Transverse colon (tissue), 4 donors: ENCODE measurements at places on chromosomes 7 and 10. TPM values are rescaled to one million over a fixed set of nuclear protein-coding genes. Genes with fewer than 3 reads are reported as not detected.

DNA sequence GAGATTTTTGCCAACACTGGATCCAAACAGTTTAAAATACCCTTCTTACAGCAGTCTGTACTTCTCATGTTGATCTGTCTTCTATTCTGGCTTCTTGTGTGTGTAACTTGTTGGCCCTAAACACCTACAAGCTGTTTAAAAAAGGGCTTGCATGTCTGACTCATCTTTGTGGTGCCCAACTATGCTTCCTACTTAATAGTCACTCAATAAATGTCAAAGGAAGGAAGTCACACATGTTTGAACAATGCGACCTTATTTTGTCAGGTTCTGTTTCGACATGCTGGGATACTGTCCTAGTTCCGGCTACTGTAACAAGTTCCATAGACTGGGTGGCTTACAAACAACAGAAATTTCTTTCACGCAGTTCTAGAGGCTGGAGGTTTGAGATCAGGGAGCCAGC lies 9.4 kb upstream of the GRK5 start:
- H3K27ac ChIP-seq, result no peak overlapping the region
- H3K4me1 ChIP-seq, result no peaks in the 10 kb centered on the region
- H3K27me3 ChIP-seq, result peaks cover 4% of the 10 kb centered on the region
- H3K4me3 ChIP-seq, result no peak overlapping the region
- H3K36me3 ChIP-seq, result no peaks in the 10 kb centered on the region

- H3K4me1 ChIP-seq, result no peaks in the 10 kb centered on the region
- H3K4me3 ChIP-seq, result no peak overlapping the region
- H3K27ac ChIP-seq, result no peak overlapping the region
- DNase-seq, result no peak
Observed at GRCh38 chr7:157789094-157789493, 452.3 kb downstream of the DNAJB6 start.

DNA sequence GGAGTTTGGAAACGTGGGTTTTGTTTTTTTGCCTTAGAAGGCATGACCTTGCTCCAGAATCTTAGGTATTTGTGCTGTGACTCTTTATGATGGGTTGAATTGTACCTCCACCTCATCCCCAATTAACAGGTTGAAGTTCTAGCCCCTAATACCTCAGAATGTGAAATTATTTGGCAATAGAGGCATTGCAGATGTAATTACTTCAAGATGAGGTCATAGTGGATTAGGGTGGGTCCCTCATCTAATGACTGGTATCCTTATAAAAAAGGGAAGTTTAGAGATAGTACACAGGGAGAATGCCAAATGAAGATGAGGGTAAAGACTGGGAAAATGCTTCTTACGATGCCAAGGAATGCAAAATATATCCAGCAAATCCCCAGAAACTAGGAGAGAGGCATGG lies 3.0 kb upstream of the FAM200A start:
- H3K27me3 ChIP-seq, result no peaks in the 10 kb centered on the region
- no peak overlapping the region for H3K27ac ChIP-seq
- H3K36me3 ChIP-seq, result peaks cover 3% of the 10 kb centered on the region
- no peak overlapping the region for H3K4me3 ChIP-seq

GRCh38 chr10:62681211-62681940 lies 123.1 kb upstream of the ADO start:
- H3K4me1 ChIP-seq, result no peaks in the 10 kb centered on the region
- no peak overlapping the region for H3K27ac ChIP-seq

GRCh38 chr7:100022621-100023020 lies 7.2 kb downstream of the ZKSCAN1 start:
- peak overlapping the region; percentile 64 for H3K27ac ChIP-seq
- no peaks in the 10 kb centered on the region for H3K27me3 ChIP-seq
- peak; percentile 77 for DNase-seq
- H3K36me3 ChIP-seq, result peaks cover 36% of the 10 kb centered on the region
- H3K4me3 ChIP-seq, result no peak overlapping the region

GRCh38 chr7:84175461-84175860 lies 19.1 kb downstream of the SEMA3A start:
- peak overlapping the region; percentile 38 for H3K27ac ChIP-seq
- H3K4me3 ChIP-seq, result no peak overlapping the region

- H3K4me1 ChIP-seq, result peaks cover 7% of the 10 kb centered on the region
- no peaks in the 10 kb centered on the region for H3K36me3 ChIP-seq
- H3K27me3 ChIP-seq, result peaks cover 76% of the 10 kb centered on the region
- no peak overlapping the region for H3K4me3 ChIP-seq
- H3K27ac ChIP-seq, result no peak overlapping the region
Observed at GRCh38 chr7:28573059-28573553, 160.8 kb downstream of the CREB5 start.

- DNase-seq, result peak; percentile 40
- no peaks in the 10 kb centered on the region for H3K27me3 ChIP-seq
- H3K27ac ChIP-seq, result no peak overlapping the region
Observed at GRCh38 chr10:34994565-34995142, 95.5 kb downstream of the CUL2 start.

- DNase-seq, result no peak
- H3K4me1 ChIP-seq, result no peaks in the 10 kb centered on the region
- no peak overlapping the region for H3K27ac ChIP-seq
- peaks cover 41% of the 10 kb centered on the region for H3K27me3 ChIP-seq
- no peaks in the 10 kb centered on the region for H3K36me3 ChIP-seq
Observed at GRCh38 chr7:142801601-142802295, 31.0 kb downstream of the PRSS2 start.

DNA sequence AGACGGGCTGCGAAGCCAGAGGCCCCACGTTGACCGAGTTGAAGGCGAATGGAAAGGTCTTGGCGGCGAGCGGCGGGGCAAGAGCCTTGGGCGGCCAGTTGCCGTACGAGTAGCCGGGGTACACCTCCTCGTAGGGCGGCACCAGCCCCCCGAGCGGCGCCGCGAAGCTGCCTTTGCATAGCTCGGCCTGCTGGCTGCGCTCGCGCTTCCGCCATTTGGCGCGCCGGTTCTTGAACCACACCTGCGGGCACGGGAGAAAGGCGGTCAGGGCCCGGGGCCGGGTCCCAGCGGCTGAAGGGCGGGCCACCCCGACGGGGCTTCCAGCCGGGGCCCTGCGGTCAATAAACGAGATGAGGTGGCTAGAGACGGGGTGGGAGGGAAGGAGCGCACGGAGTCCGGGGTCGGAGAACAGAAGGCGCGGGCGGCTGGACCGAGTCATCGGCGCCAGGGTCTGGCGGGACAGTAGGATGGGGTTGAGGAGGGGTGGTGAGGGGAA lies 4.8 kb downstream of the ELOVL3 start:
- peaks cover 81% of the 10 kb centered on the region for H3K27me3 ChIP-seq
- H3K4me3 ChIP-seq, result peak overlapping the region; percentile 29
- no peaks in the 10 kb centered on the region for H3K36me3 ChIP-seq

DNA sequence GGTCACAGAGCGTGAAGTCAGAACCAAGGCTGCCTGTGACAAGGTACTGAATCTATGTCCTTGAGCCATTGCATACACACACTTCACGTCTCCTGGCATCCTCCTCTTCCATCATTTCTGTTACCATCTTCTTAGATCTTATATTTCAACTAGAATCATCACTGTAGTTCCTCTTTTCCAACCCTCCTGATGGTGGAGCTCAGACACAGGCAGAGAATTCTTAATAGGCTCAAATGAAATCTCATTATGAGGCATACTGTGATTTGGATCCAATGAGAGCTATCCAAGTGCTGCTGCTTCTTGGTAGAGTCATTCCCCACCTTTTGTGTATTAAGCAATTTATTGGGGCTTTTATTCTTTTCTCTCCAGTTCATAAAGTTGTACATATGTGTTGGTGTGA lies 113.2 kb downstream of the CALCR start:
- H3K27me3 ChIP-seq, result no peaks in the 10 kb centered on the region
- no peaks in the 10 kb centered on the region for H3K36me3 ChIP-seq
- no peak for DNase-seq
- H3K27ac ChIP-seq, result no peak overlapping the region
- no peak overlapping the region for H3K4me3 ChIP-seq

GRCh38 chr10:30702860-30703259 lies 73.3 kb upstream of the LYZL2 start:
- H3K4me3 ChIP-seq, result no peak overlapping the region
- H3K27me3 ChIP-seq, result no peaks in the 10 kb centered on the region
- peak overlapping the region; percentile 16 for H3K27ac ChIP-seq

- no peaks in the 10 kb centered on the region for H3K27me3 ChIP-seq
- H3K27ac ChIP-seq, result no peak overlapping the region
- H3K4me3 ChIP-seq, result no peak overlapping the region
- no peaks in the 10 kb centered on the region for H3K36me3 ChIP-seq
- H3K4me1 ChIP-seq, result no peaks in the 10 kb centered on the region
- no peak for DNase-seq
Observed at GRCh38 chr7:115911465-115911864, 119.1 kb downstream of the TFEC start.

- H3K27ac ChIP-seq, result no peak overlapping the region
- DNase-seq, result no peak
- no peak overlapping the region for H3K4me3 ChIP-seq
Observed at GRCh38 chr10:128958834-128959690, 508.0 kb upstream of the MGMT start.

- H3K36me3 ChIP-seq, result no peaks in the 10 kb centered on the region
- H3K27ac ChIP-seq, result no peak overlapping the region
- no peak overlapping the region for H3K4me3 ChIP-seq
- no peaks in the 10 kb centered on the region for H3K27me3 ChIP-seq
Observed at GRCh38 chr10:72801263-72801868, 92.2 kb upstream of the OIT3 start.

DNA sequence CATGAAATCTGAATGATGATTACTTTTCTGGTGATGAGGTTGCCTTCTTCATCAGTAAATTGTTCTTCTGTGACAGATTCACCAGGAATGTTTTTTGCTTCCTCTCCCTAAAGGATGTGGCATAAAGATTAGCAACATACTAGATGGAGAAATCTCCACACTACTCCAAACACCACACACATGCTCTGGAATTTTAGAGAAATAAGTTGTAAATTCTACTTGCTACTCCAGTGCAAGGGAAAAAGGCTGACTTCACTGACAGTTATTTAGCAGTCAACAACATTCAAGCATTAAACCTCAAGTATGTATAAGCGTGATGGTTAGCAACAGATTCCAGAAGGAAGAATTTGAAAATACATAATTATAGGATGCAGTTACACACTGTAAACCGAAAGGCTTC lies 137.9 kb upstream of the CCDC6 start:
- H3K27ac ChIP-seq, result peak overlapping the region; percentile 69
- H3K36me3 ChIP-seq, result no peaks in the 10 kb centered on the region
- H3K4me1 ChIP-seq, result peaks cover 58% of the 10 kb centered on the region
- no peak overlapping the region for H3K4me3 ChIP-seq
- no peak for DNase-seq
- H3K27me3 ChIP-seq, result no peaks in the 10 kb centered on the region

GRCh38 chr10:13671904-13672303 lies 85.1 kb downstream of the PRPF18 start:
- no peaks in the 10 kb centered on the region for H3K36me3 ChIP-seq
- H3K4me1 ChIP-seq, result no peaks in the 10 kb centered on the region
- no peak overlapping the region for H3K27ac ChIP-seq
- no peak for DNase-seq
- H3K4me3 ChIP-seq, result no peak overlapping the region

DNA sequence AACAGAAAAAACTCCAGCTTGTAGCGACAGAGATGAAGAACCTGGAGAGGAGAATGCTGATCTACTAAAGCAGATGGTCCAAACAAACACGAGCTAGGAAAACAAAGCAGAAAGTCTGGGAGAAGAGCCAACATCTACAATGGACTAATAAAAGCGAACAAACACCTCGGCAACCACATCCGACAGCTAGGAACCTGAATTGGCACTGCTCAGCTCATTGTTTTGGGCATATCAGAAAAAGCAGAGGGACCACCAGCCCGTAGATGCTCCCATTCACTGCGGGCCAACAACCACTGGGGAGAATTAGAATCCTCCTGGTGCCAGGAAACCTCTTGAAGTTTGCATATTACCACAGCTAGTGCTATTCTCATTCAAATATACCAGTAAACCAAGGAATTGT lies 204.7 kb downstream of the NXPH1 start:
- H3K27me3 ChIP-seq, result no peaks in the 10 kb centered on the region
- peak; percentile 8 for DNase-seq
- no peak overlapping the region for H3K4me3 ChIP-seq
- no peaks in the 10 kb centered on the region for H3K36me3 ChIP-seq

DNA sequence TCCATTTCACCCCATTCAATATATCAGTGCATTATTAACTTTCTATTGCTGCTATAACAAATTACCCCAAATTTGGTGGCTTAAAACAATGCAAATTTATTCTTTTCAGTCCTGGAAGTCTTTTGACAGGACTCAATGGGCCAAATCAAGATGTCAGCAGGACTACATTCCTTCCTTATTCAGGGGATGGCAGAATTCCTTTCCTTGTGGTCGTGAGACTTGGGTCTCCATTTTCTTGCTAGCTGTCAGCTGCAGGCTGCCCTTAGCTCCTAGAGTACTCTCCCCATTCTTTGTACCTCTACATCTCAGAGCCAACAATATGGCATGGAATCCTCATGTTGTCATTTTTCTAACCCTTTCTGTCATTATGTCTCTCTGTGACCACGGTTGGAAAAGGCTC lies 310.6 kb downstream of the HDAC9 start:
- no peak overlapping the region for H3K27ac ChIP-seq
- no peak for DNase-seq
- H3K27me3 ChIP-seq, result no peaks in the 10 kb centered on the region
- H3K4me1 ChIP-seq, result no peaks in the 10 kb centered on the region
- H3K4me3 ChIP-seq, result no peak overlapping the region

GRCh38 chr10:78891741-78892140 lies 177.0 kb upstream of the ZMIZ1 start:
- no peak overlapping the region for H3K4me3 ChIP-seq
- H3K4me1 ChIP-seq, result no peaks in the 10 kb centered on the region
- H3K27ac ChIP-seq, result no peak overlapping the region
- H3K36me3 ChIP-seq, result no peaks in the 10 kb centered on the region
- no peak for DNase-seq

DNA sequence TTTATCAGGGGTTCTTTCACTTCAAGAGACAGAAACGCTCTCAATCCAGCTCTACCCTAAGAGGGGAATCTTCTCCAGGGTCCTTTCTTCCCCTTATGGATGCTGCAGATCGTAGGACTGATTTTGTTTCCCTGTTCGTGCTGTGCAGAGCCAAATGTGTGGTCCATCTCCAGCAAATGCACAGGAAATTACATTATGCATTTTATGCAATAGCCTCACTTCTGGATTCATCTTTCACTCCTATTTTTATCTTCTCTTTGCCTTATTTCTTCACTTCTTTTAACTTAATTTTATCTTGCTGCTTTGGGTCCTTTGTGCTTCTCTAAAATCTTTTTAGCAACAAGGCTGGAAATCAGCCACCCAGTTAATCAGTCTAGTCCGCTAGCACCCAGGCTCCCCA lies 184.5 kb upstream of the INHBA start:
- no peak for DNase-seq
- H3K4me3 ChIP-seq, result no peak overlapping the region
- no peak overlapping the region for H3K27ac ChIP-seq
- no peaks in the 10 kb centered on the region for H3K27me3 ChIP-seq
- H3K36me3 ChIP-seq, result no peaks in the 10 kb centered on the region

ABCB1 gene
- total RNA-seq, result 109 TPM

H2BK1 gene
- not detected for total RNA-seq

IGFBP3 gene
- total RNA-seq, result 37.0 TPM

SPDYE8 gene
- total RNA-seq, result not detected

PNLIPRP1 gene
- total RNA-seq, result not detected

ING3 gene
- total RNA-seq, result 21.1 TPM

SPDYE2B gene
- not detected for total RNA-seq

CYP3A7 gene
- total RNA-seq, result 3.0 TPM

CALML3 gene
- not detected for total RNA-seq

NEBL gene
- total RNA-seq, result 12.0 TPM

TMEM26 gene
- total RNA-seq, result not detected

SPDYE9 gene
- total RNA-seq, result not detected

GIMAP4 gene
- 7.1 TPM for total RNA-seq

PAX4 gene
- 5.0 TPM for total RNA-seq
